Fibroblast of skin of back (primary cell): ENCODE measurements at places on chromosomes 7 and 10.

DNA sequence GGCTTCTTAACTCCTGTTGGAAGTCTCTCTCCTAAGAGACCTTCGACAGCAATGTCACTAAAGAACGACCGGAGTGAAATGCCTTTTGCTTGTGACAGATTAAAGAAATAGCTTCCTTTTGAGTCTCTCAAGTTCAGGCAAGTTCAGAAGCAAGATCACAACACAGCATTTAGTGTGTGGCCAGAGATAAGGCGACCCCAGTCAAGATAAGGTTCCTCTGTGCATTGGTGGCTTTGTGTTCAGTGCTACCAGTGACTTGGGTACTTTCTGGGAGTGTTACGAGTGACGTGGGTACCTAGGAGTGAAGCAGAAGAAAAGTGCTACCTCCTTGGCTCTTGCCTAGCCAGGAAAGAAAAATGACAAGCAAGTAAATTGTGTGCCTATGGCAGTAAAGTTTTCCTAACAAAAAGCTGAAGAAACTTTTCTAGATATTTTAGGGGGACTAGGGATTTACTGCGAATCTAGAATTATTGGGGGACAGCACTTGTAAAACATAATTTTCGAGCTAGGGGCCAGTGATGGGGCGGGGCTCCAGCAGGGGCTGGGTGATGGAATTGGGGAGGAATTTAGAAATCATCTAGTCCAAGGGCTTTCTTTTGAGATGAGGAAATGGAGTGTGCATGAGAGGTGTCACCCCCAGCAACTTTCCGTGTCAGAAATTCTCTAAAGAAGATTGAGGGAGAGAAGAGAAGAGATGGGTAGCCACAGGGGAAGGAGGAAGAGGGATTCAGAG lies 191.9 kb upstream of the LYZL2 start:
- DNase-seq, result no peak

GRCh38 chr7:138926241-138926612 lies 55.0 kb downstream of the KIAA1549 start:
- DNase-seq, result no peak

GRCh38 chr10:69242852-69243212 lies 22.7 kb downstream of the HKDC1 start:
- no peak for DNase-seq

DNA sequence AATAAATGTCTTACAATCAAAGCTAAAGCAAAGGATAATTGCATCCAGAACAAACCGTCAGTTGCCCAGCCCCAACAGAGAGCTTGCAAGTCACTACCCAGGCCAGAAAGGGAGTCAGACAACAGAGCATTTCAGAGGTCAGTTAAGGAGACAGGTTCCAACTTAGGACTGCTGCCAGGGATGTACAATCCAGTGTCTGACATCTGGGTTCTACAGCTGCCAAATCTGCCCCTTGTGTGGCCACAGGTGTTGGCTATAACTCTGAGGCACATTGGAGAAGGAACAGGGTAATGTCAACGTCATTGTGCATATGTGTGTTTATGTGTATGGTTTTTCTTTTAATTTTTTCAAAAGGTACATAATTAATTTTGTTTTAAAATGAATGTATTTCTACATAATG lies 85.2 kb upstream of the GLCCI1 start:
- no peak for DNase-seq

DNA sequence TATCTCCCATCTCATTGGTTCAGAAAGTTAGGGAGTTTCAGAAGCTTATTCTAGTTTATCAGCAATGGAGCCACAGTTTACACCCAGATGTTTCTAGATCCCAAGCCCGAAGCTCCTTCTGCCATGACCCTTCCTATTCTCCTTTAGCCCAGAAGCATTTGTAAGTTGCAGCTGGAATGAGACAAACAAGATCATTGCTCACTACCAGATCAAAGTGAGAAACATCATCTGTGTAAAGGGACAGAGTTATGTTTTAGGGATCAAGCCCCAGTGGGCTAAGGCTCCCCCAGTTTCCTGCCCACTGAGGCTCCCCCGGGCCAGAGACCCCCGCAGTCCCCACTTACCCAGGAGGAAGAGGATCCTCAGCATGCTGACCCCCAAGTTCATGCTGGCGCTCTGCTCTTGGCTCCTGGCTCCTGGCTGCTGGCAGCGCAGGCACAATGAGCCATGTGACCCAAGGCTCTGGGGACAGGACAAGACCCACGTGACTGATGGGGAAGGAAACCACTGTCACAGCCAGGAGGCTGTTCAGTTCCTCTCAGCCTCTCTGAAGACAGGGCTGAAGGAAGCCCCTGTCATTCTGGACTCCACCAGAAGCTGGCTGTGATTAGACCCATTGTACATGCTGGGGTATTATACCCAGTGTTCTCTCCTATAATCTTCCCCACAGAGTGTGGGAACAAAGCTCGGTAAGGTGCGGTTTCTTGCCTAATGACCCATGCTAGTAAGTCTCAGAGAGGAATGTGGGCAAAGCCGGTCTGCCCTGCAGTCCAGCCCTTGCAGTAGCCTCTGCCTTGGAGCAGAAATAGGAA lies at the start of gene TMEM273:
Gene TMEM273 (minus strand): TSS at position 442 of the 812 bp plus-strand sequence. CDS start 55 bp downstream, at position 387.
- DNase-seq, result no peak
